C1 segment of cervical spinal cord (tissue), 14 donors: ENCODE measurements at places on chromosomes 6 and 20.

GRCh38 chr20:25418776-25419175 lies 11.3 kb downstream of the GINS1 start:
- DNase-seq: no peak

- DNase-seq: no peak
Observed at GRCh38 chr6:90468080-90468479, 118.8 kb downstream of the MAP3K7 start.

DNA sequence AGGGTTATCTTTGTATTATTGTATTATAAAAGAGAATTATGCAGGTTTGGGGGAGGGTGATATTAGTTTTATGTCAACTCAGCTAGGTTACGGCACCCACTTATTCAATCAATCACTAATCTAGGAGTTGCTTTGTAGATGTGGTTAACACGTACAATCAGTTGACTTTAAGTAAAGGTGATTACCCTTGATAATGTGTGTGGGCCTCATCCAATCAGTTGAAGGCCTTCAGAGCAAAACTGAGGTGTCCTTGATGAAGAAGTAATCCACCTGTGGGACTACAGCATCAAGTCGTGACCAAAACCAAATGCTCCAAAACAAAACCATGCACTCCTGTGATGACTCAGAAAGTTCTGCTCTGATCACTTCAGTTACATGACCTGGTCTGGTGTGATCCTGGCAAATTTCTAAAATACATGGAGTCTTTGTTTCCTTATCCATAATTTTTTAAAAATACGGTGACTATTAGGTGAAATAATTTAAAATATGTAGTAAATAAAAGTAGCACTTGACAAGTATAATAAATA lies 114.1 kb downstream of the IYD start:
- DNase-seq: no peak

DNA sequence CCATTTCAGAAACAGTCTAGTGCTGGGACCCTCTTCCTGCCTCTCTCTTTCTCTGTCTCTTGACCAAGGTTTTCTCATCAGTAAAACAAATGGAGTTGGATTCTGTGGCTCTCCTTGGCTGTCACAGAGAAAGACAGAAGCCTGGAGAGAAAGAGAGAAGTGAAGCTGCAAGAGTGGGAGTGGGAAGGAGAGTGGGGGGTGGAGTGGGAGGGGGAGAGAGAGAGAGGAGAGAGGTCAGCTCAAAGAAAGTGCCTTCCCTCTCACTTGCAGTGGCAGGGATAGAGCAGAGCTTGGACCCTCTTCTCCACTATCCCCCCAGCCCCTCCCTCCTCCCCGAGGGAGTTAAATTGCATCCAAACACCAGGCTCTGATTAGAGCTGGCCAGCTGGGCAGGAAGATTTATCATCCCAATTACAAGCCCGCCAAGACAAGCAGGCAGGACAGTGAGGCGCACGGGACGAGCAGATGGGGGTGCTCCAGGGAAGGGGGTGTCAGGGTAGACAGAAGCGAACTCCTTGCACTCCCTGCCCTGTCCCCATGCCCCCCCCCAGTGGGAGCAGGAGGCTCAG lies 74.3 kb downstream of the CD40 start:
- DNase-seq: no peak

- DNase-seq: no peak
Observed at GRCh38 chr6:29702519-29703103, 20.6 kb upstream of the HLA-F start.
